Activated T-cell treated with anti-CD3 and anti-CD28 coated beads for 48 hours (primary cell): ENCODE measurements at places on chromosomes 7 and 10.

DNA sequence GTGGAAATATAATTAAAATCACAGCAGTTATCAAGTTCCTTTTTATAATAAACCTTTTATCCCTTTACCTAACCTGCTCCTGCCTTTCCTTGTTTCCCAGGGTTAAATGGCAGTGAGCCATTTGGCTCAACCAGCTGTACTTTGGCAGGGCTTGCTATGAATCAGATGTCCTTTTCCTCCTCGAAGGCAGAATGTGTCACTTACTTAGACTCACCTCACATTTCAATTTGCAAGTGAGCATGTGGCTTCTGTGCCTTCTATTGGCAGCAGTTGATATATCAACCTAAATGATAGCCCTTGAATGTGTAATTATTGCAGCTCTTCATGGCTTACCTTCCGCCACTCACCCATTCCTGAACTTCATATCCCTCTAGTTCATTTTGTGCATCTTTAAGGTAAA lies 301.7 kb downstream of the CSTF2T start:
- DNase-seq: no peak

GRCh38 chr7:137539111-137539715 lies 195.7 kb upstream of the PTN start:
- no peak for DNase-seq

- no peak for DNase-seq
Measured at GRCh38 chr10:107894516-107894915, 730.0 kb upstream of the SORCS1 start.

DNA sequence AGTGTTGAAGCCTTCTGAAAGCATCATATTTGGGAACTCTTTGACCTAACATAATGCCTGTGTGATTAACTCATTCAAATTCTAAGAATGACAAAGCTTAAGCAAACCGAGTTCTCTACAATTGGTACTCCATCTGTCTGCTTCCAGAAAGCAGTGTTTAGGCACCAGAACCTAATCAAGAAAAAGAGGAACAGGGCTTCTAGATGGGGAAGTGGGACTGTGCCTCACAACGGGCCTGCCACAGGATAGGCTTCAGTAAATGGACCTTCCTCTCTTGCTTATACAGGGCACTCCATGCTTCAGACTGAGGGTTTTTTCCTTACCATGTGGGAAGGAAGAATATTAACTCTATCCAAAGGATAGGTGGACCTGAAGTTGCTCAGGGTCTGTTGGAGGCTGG lies 808.1 kb downstream of the XPNPEP1 start:
- no peak for DNase-seq

DNA sequence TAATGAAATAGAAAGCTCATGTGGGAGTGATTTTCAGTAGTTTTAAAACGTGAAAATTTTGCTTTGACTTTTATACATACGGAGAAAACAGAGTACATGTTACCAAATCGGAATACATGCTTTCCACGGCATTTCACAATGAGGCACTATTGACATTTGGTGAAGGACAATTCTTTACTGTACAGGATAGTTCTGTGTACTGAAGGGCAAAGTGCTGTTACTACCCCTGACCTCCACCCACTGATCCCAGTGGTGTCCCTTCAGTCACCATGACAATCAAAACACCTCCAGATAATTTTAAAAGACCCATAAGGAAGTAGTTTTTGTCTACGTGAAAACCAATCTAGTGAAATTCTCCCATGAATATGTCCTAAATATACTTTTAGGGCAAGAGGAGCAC lies 33.1 kb upstream of the ANK3 start:
- DNase-seq: no peak

DNA sequence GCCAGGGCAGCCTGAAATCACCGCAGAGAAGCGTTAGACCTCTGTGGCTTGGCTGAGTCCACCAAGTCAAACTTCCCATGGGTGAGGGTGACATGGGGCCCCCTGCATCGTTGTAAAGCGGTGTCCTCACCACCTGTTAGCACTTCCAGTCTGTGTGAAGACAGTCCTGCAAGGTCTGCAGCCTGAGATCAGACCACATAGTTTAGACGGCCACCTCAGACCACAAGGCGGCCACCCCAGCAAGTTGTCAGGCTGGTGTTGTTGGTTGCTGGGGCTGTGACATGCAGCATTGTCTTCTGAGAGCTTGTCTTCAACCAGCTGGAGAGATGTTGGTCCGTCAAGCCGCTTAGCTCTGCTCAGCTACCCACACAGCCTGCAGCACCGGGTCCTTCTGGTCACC lies 44.1 kb upstream of the TARP start:
- no peak for DNase-seq

GRCh38 chr7:31603046-31603445 lies 84.0 kb upstream of the PPP1R17 start:
- DNase-seq: no peak
